ENCODE measurements at places on chromosomes 4 and X. TPM values are rescaled to one million over a fixed set of nuclear protein-coding genes. Genes with fewer than 3 reads are reported as not detected.

DNA sequence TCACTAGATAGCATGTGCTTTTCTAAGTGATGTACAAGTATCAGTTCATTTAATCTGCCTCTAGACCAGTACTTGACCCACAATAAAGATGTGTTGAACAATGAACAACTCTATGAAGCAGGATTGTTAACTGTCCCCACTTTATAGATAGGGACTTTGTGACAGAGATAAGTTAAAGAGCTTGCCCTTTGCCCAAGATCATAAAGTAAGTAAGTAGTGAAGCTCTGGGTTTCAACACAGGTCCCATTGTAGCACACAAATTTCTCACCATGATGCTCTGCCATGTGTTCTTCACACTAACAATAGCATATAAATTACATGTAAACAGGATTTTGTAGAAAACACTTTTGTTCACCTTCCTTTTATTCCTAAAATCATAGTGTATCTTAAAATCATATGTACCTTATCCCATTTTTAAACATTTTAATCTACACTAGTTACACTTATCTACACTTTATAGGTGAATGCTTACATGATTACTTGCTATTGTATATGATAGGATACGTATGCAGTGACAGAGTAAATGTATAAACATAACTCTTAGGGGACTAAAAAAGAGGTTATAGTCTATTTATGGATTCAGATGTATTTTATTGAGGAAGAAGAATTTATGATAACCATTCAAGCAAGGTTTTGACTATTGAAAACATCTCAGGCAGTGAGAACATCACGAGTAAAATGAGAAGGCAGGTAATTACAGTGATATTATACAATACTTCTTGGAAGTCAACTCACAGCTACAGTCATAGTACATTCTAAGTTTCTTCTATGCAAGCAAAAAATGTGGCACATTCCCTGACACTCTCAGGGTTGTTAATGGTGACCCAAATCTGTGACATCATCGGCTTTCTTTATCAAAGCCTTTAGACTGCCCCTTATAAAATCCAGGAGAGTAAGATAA, 2275.1 kb downstream of the PCDH7 start:
- DNase-seq = no peak

The ELF4 gene
- total RNA-seq = 31.7 TPM

- DNase-seq = no peak
These were observed 97.5 kb downstream of the NPNT start for GRCh38 chr4:105992641-105993305.

GRCh38 chrX:136823175-136823574, 42.4 kb upstream of the ARHGEF6 start:
- no peak for DNase-seq

The MYL5 gene
- total RNA-seq = 50.5 TPM

The TLR10 gene
- total RNA-seq = 48.5 TPM

- peak; percentile 79 for DNase-seq
These were observed 2.3 kb downstream of the DUSP9 start for GRCh38 chrX:153649178-153649914.

GRCh38 chr4:36961420-36961819, 283.1 kb upstream of the NWD2 start:
- no peak for DNase-seq

DNA sequence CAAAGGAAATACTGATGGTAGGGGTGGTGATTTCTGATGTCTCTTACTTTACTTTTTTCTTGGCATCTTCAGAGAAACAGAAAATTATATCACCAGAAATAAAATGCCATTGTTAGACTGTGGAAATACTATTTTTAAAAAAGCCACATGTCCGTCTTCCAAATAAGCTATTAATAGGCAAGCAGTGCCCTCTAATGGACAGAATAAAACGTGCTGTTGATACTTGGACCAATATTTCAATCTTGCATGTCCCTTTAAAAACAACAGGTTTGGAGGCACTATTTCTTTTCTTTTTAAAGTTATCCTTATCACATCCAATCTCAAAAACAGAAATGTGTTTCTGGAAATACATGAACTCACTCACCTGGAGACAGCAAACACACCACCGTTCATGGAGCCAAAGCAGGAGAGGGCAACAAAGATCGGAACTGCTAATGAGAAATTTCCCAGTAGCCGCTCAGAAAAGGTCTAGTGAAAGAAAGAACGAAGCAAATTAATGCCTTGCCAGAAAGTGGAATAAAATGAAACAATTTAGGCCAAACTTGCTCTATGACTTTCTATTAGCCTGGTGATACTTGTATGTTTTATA, 59.2 kb downstream of the SLC7A11 start:
- DNase-seq = peak; percentile 80

DNA sequence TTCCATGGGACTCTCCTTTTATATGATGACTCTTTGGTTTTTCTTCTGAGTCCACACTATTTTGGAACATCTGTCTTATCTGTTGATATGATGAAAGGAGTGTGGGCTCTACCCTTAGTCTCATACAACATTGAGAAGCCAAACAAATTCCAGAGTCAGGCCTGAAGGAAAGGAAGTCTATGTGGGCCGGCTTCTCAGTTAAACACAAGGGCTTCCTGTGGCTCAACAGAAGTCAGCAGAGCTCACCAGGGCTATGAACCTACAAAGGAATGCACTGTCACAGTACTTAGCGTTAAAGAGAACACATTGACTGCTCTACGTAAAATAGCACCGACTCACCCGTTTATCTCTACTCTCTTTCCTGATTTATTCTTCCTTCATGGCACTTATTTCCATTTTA, 641.0 kb upstream of the FRG1 start:
- no peak for DNase-seq

- DNase-seq = no peak
These were observed 42.2 kb upstream of the HMGB3 start for GRCh38 chrX:150940844-150941495.

DNA sequence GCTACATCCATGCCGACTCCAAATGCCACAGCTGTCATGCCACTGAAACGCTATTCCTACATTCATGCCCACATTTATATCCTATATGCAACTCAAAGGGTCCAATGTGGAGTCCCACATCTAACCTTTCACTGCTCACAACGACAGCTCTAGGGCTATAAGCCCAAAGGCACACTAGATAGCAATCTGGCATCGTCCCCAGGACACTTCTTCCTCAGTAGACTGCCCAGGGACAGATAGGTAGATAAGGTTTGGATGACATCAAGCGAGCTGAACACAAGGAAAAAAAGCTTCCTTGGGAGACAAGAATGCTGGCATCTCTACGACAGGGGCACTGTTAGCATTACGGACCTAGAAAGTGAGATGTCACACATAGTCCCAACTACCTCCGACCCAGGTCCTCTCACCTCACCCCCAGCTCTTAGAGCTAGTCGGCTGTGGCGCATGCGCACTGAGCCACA, 685 bp downstream of the RAB9B start:
- no peak for DNase-seq

The SORBS2 gene
- total RNA-seq = not detected

GRCh38 chr4:122384245-122384644, 5.4 kb downstream of the ADAD1 start:
- no peak for DNase-seq

DNA sequence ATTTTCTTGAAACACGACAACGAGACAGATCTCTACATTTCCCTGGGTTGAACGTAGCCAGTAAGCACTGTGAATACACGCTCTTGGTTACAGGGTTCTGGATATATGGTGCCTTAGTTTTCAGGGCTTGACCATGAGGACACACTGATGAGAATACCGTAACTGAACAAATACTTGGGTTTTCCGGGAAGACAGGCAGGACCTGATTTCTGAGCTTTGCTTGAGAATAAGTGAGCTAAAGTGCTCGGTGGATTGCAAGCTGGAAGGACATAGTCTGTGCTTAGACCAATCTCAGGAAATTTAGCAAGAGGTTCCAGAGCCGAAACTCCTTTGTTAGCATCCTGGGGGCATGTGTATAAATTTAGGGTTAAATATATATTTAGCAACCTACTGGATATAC, 876 bp upstream of the TACR3 start:
- no peak for DNase-seq

DNA sequence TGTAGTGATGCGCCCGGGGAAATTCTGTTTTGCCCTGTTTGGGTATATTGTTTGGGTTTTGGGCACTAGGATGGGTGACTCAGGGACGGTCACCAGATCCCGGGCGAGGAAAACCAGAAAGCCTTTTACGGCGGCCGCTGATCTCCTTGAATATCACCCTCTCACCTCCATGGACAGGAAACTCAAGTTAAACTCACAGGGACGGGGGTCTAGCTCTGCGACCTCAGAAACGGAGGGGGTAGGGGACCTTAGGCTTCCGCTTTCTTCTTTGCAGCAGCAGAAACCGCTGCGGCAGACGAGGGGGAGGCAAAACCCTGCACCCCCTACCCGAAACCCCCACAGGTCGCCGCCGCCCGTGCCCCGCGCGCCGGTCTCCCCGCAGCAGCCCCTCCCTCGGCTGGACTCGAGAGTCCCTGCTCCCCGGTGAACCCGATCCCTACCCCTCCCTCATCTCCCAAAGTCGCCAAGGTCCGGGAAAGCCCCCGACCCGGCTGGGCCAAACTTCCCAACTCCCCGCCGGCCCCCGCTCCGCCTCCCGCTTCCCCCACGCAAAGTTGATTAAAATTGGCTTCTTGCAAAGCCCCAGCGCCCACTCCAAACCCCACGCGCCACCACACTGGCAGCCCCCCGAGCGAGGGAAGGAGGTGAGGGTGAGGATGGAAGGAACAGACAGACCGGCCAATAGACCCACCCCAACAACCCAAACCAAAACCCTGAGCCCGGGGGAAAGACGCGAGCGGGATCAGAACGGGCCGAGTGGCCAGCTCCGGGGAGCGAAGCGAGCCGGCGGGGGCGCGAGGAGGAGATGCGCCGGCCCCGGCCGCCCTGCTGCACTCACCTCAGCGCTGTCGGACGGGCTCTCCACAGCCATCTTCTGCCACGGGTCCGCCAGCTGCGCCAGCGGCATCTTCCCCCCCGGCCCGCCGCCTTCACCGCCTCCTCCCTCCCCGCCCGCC, 705 bp downstream of the RPS6KA3 start:
- peak; percentile 76 for DNase-seq

The TIGD4 gene
- total RNA-seq = 3.1 TPM

DNA sequence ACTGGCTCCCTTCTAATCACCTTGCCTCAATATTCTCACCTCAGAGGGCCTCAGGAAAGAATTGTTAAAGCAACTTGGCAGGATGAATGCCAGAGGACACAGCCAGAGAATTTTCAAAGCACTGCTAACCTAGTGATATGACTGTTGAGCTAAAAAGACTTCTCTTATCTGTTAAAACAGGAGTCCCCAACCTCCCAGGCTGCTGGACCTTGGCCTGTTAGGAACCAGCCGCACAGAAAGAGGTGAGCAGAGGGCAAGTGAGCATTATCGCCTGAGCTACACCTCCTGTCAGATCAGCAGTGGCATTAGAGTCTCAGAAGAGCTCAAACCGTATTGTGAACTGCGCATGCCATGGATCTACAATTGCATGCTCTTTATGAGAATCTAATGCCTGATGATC, 1.7 kb upstream of the KCNE5 start:
- DNase-seq = no peak

The NSUN7 gene
- total RNA-seq = not detected

DNA sequence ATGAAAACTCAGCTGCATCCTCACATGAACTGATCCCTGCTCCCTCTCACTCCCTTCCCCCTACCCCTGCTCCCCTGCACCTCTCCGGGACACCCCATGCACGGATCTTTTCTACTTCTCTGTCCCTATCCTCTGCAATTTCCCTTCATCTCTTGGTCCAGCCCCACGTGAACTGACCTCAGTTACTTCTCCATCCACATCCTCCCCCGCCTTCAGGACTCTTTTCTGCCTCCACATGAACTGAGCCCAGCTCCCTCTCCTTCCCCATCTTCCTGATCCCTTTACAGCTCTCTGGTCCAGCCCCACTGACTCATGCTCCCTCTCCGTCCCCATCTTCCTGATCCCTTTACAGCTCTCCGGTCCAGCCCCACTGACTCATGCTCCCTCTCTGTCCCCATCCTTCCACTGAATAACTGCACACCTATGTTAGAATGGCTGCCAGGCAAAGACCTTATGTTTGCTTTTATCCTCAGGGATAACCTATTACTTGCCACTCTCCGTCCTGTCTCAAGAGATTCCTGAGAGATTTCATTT, 5.6 kb downstream of the CETN2 start:
- no peak for DNase-seq

DNA sequence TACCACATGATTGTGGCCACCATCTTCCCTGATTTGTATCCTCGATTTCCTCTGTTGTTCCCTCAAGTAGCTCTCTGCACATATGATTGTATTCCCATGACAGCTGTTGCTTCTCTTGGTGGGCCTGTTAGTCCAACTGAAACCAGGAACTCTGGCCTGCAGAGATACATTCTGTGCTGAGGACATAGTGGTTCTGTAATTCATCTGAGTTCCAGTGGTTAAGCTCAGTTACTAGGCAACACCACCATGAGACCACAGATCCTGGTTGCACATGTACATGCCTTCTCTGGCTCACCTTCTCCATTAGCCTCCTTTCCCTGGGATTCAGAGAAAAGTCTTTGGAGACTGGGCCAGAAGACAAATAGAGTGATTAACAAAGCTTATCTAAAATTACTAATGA, 172.1 kb upstream of the SLC7A11 start:
- DNase-seq = no peak

The RAB33A gene
- total RNA-seq = 10.3 TPM

The LRP2BP gene
- 0.26 TPM for total RNA-seq

- no peak for DNase-seq
These were observed 541.8 kb upstream of the SMIM31 start for GRCh38 chr4:164212134-164212533.

The CDS1 gene
- total RNA-seq = not detected

The RLIM gene
- total RNA-seq = 26.4 TPM

DNA sequence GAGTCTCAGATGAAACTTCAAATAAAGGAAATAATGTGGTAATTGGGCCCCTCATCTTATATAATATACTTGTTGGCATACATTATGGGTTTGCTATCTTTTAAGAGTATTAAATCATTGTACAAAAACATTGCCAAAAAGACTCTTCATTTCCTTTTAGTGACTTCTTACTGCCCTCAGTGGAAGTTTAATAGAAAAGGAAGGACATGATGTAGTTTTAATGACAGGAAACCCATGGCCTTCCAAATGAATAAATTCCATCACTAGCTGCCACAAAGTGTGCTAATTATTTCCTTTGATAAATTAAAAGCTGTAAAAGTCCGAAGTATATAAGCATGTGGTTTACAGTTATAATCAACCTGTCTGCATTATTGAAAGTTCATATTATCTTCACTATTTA, 350.9 kb upstream of the HAND2 start:
- DNase-seq = no peak

- DNase-seq = no peak
These were observed 4.4 kb downstream of the CCDC110 start for GRCh38 chr4:185467101-185467500.

DNA sequence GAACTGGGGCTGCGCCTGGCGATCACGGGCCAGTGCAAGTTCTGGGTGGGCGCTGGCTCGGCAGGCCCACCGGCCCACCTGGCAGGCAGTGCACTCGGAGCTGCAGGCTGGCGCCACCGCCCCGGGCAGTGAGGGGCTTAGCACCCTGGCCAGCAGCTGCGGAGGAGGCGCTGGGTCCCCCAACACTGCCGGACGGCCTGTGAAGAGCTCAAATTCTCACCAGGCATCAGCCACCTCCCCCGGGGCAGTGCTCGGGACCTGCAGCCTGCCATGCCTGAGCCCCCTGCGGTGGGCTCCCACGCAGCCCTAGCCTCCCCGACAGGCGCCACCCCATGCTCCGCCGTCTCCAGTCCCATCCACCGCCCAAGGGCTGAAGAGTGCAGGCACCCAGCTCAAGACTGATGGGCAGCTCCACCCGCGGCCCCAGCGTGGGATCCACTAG, 7.1 kb upstream of the ZNF330 start:
- no peak for DNase-seq

All from Karpas-422 (cell line).